ENCODE measurements at places on chromosomes 2 and 18.

GRCh38 chr2:197266477-197266876 is 44.1 kb downstream of the ANKRD44 start:
- DNase-seq, result no peak

DNA sequence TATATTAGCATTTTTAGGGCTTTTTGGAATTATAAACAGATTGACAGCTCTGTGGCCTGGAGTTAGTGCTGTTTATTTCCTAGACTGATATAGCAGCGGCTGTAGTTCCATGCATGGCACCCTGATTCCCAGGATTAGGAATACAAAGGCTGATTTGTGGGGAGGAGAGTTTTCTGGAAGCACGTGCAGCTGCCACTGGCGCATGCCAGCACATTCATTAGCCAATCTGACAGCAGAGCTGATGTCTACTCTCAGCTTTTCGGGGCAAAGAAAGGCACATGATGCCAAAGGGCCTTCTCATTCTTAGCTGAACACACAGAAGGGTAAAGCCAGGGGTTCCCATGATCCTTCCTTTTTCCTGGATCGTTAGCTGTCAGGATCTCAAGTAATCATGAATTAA is 45.7 kb upstream of the RAPH1 start:
- no peak for DNase-seq

DNA sequence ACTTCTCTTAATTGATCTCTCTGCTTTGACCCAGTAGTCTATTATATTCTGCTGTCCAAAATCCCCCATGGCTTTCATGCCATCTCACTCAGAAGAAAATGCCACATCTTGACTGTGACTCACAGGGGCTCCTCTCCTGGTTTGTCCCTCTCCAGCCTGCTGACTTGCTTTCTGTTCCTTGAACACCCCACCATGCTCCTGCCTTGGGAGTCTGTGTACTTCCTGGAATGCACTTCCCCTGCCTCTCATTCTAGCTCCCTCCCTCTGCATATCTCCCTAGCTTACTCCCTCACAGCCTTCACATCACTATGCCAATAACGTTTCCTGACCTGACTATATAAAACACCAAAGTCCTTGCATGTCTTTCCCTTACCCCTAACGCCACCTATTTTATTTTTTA is 167.2 kb downstream of the TRIB2 start:
- DNase-seq, result no peak

- DNase-seq, result no peak
These were observed 159.0 kb downstream of the ZFP36L2 start for GRCh38 chr2:43067254-43068040.

DNA sequence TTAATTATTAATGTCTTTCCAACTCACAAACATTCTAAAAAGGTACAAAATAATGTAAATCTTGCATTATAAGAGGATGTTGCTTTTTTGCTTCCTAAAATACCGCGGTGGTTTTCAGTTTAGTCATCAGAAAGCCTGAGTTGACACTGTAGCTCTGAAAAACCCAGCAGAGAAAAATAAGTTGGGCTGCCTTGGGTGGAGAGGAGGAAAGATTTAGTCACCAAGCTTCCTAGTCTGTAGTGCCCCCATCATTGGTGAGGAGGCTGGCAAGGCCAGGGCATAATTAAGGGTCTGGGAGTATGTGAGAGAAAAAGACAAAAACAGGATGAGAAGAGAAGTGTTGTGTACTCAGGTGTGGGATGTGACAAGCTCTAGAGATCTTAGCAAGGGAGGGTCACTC is 5.7 kb downstream of the PTPRM start:
- no peak for DNase-seq

DNA sequence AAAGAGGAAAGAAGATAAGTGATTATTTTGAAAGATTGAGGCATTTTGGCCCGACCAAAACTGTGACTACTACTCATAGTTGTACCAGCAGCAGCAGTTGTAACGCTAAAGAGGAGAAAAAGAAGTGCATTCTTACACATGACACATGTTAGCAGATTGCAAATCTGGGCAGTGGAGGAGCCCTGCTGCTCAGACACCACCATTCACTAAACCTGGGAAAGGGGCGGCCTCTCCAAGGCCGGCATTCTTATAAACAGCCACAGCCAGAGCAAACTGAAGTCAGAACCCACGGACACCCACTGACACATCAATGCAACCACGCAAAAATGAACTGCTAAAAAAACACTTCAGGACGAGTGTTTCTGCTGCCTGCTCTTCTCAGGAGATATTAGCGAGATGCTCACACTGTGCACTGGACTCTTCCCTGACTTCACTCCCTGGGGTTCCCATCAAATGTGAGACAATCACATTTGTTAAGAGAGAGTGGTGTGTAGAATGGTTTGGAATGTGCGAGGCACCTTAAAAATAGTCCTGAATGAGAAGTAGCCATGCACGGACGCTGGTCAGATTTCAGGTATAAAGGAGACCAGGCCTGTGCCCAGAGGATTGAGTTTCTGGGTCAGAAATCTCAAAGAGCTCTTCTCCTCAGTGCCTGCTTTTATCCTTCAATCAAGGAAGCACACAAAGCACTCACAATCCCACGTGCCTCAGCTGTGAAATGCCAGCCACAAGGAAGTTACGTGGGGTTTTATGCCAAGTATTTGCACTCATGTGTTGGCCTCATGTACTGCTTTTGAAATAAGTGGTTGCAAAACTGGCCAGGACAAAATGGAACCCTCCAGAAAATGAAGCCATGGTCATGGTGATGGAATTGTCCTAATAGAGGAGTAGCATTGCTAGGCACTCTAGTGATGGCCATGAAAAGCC is 83.4 kb downstream of the MTCL1 start:
- no peak for DNase-seq

GRCh38 chr2:85435220-85435958 is 16.9 kb downstream of the SH2D6 start:
- DNase-seq, result no peak

- no peak for DNase-seq
These were observed 43.5 kb downstream of the SLC14A2 start for GRCh38 chr18:45658756-45659155.

DNA sequence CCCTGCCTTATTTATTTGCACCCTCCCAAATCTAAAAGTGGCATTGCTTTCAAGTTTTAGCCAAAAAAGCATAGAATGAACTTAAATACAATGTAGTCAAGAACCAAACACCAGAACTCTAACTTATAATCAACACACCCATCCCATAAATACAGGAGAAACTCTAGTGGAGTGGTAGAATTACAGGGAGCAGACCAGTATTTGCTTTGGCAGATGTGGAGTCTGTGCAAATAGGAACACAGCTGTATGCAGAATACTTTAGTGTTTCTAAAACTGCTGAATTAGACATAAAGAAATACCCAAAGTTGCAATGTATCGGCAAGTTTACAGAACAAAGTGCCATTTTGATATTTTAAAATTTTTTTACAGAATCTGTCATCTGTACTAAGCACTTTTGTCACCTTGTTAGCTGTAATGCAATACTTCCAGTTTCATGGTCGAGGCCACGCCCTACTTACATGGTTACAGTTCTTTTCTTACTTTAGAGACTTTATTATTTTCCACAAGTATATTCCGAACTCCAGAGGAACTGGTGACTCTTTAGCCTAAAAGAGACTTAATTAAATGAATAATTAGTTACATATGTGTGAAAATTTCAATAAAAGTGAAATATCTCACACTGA is 23.7 kb upstream of the COL5A2 start:
- DNase-seq, result no peak

- no peak for DNase-seq
These were observed 171.0 kb downstream of the SLC4A3 start for GRCh38 chr2:219798430-219798829.

- DNase-seq, result no peak
These were observed 38.4 kb downstream of the PAX8 start for GRCh38 chr2:113240150-113240914.

GRCh38 chr2:214676421-214677089 is 132.9 kb downstream of the BARD1 start:
- DNase-seq, result no peak

GRCh38 chr18:8605974-8606373 is 3.3 kb upstream of the RAB12 start:
- no peak for DNase-seq

GRCh38 chr2:191635333-191636234 is 42.4 kb upstream of the NABP1 start:
- no peak for DNase-seq

DNA sequence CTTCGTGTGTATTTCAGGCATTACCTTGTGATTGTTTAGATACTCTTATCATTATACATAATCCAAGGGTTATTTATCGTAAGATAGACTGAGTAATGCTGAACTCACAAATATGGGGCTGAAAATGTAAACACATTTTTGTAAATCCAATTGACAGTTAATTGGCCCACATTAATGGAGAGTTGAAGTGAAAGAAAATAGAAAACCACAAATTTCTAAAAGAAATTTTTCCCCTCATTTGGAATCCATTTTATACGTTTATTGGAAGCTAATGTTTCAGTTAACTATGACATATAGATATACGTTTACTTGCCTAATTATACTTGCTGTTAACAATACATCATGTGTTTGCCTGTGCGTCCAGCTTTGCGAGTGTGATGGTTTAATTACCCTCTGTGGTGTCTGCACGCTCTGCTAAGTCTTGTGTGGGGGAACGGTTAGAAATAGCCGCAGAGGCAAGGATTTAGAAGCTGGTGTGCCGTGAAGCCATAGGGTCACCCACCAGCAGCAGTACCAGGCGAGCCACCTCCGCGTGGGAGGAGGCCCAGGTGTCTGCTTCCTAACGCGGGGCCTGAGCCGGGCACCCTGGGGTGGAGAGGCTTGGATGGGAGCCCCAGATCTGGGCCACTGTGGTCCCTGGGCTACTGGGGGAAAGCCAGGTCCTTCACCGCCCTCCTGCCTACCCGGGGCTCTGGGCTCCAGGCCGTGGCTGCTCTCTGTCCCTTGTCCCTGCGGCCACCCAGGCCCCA is 38.0 kb downstream of the TSHZ1 start:
- no peak for DNase-seq

- DNase-seq, result no peak
These were observed 49.8 kb downstream of the ADI1 start for GRCh38 chr2:3469486-3469885.

DNA sequence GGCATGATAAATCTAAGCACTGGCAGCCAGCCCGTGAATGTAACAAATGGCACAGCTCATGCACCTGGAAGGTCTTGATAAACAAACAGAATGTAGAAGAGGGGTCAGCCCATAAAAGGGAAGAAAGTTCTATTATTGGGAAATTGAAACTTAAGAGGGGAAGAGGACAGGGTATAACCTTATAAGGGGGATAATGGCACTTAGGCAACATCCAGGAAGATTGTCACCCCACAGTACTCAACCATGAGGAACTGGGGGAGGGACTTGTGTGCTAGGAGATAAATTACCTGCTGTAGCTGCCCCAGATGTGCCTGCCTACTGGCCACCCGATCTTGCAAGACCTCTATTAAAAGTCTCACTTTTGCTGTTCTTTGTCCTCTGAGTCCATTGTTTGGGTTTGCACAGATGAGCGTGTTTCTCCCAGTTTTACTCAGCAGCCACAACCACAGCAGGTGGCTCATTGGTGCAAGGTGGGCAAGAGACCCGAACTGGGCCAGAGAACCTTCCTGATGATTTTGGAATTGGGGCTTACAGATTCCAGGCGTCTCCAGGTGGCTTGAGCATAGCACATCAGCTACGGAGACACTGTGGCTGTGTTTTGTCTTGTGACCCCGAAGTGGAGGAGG is 79.0 kb upstream of the TAF1B start:
- DNase-seq, result no peak

GRCh38 chr2:234953116-234954031 is 1.6 kb downstream of the SH3BP4 start:
- DNase-seq, result no peak

DNA sequence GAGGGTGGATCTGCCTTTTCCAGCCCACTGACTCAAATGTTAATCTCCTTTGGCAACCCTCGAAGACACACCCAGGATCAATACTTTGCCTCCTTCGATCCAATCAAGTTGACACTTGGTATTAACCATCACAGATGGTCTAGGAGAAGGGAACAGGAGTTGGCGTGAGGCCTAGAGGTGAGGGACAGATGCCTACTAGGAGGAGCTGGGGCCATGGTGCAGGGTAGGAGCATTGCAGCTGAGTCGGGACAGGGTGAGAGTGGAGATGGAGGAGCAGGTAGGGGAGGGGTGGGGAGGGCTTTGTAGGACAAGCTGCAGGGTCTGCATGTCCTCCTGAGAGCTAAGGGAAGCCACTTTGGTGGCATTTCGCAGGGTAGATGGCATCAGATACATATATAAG is 140.0 kb downstream of the VAPA start:
- DNase-seq, result no peak

GRCh38 chr2:59701271-59701994 is 852.0 kb downstream of the BCL11A start:
- DNase-seq, result no peak

GRCh38 chr2:100882645-100883613 is 63.0 kb downstream of the NPAS2 start:
- no peak for DNase-seq

GRCh38 chr2:240508832-240509545 is 48.8 kb downstream of the ANKMY1 start:
- no peak for DNase-seq

DNA sequence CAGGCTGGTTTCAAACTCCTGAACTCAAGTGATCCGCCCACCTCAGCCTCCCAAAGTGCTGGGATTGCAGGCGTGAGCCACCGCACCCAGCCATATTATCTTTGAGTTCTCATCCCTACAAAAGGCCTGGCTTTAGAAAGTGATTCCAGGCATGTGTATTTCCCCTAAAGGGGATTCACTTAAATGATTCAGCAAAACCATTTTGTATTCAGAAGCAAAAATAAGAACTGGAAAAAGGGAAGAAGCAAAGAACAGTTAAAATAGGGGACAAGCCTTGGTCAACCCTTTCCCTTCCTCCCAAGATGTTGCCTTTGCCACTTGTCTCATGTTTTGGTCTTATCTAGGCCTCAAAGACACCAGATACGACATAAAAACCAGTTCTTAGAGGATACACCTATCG is 10.5 kb downstream of the TM4SF20 start:
- no peak for DNase-seq

DNA sequence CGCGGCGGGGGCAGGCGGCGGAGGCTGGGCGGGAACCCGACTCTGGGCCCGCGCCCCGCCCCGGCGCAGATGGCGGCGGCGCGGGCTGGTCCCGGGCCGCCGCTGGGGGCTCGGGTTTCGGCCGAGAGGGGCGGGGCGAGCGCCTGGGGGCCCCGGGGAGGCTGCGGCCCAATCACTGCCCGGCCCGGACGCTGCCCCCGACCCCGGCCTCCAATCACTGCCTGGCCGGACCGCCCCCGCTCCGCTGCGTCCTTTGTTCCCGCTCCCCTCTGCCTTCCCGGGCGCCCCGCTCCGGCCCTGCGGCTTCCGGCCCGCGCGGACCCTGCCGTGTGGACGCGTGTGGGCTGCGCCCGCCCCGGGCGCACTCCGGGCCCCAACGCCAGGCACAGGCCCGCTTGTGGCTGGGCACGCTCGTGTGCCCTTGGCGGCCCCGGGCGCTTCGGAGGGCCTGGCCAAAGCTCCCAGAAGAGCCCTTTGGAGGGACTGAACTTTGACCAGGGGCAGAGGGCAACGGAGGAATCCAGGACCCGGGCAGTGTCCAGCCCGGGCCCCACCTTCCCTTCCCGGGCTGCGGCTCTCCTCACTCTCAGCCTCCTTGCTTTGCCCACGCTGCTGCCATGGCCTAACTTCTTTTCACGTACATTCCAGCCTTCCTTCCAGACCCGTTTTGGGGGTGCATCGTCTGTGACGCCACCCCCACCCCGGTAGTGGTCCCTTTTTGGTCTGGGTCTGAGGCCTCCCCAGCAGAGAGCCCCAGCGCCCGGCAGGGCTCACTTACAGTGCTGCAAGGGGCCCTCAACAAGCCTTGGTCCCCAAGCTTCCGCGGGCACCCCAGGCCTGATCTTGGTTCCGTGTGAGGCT is 27.1 kb upstream of the PTMA start:
- no peak for DNase-seq

- no peak for DNase-seq
These were observed 257.7 kb upstream of the UBE2E3 start for GRCh38 chr2:180722551-180723239.

Data from stimulated activated CD8-positive, alpha-beta memory T cell treated with anti-CD3 and anti-CD28 coated beads, Interleukin-4, amount 100 ng/mL, for 1 hour (primary cell).